ENCODE measurements at places on chromosomes 5 and 9.

DNA sequence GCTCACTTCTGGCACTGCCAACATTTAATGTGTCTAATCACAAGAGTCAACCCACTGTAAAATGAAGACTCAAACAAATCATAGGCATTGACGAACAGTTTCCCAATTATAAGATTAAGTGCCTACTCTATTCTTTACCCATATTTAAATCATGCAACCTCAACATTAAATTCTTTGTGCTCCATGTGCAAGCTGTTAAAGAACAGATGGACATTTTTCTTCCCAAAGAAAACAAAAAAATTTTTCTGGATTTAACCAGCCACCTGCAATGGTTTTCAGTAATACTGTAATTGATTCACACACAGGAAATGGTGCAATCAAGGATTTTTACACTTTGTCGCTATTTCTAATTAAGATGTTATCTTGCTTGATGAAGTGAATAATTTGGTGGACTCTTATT, 3.6 kb downstream of the HNRNPK start:
- no peak for DNase-seq

- DNase-seq = no peak
These were observed 553.2 kb downstream of the MAT2B start for GRCh38 chr5:164058621-164059020.

- no peak for DNase-seq
These were observed 15.0 kb upstream of the S1PR3 start for GRCh38 chr9:88975966-88976889.

DNA sequence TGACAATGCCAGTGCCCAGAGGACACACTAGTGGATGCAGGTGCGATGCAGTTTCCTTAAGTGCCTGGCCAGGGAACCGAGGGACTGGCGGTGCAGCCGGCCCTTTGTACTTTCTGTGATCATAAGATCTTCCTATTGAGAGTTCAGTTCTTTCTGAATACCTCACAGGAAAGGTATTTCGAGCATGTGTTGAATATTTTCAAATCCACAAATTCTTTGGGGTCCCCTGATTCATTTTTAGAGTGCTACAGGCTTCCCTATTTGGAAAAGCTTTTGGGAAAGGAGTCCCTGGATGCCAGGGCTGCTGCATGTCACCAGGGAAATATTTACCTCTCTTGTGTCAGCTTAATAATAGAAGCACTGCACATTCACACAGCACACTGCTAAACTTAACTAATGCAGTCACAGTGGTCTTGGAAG, 281.5 kb downstream of the GADD45G start:
- no peak for DNase-seq

Measured in stimulated activated CD4-positive, alpha-beta T cell treated with anti-CD3 and anti-CD28 coated beads, Interleukin-1b, Interleukin-23, amount 100 ng/mL, for 1 hour (primary cell).